ENCODE measurements at places on chromosomes 6 and 20.

- DNase-seq, result no peak
Measured at GRCh38 chr20:22821081-22821727, 213.9 kb upstream of the SSTR4 start.

DNA sequence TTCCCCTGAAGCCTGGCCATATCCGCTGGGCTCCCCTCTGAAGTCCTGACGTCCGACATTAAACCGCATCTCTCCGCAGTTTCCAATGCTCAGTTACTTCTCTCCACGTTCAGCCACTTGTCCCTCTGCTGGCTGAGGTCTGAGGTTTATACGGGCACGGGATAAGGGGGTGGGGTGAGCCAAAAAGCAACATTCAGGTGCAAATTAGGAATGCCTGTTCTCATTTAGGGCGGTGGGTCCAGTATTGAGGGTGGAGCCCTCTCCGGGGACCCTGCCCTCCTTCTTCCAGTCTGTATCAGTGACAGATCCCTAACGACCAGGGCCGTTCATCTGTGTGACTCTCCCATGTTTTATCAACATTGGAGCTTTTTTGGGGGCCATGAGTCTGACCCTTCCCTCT lies 1454.4 kb downstream of the HACE1 start:
- no peak for DNase-seq

DNA sequence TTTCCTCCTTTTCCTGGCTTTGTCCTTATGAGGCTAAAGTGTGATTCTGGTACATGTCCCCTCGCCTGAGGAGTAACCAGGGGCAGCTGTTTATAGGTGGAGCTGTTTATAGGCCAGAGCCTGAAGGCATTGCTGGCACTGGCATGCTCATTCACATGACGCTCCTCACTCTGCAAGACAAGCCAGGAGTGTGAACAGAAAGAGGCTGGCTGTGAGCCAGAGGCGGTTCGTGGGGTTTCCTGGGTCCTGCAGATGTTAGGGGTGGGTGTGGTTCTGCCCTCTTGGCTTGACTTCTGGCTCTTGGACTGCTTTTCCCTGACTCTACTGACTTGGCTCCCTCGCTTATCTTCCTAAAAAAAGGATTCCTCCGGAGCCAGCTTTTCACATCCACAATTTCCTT lies 12.8 kb upstream of the MDFI start:
- no peak for DNase-seq

GRCh38 chr6:28693751-28694443 lies 168.2 kb downstream of the GPX5 start:
- DNase-seq, result no peak

- no peak for DNase-seq
Measured at GRCh38 chr6:168160506-168161370, 81.7 kb upstream of the FRMD1 start.

- peak; percentile 64 for DNase-seq
Measured at GRCh38 chr20:34472246-34472925, 43.8 kb upstream of the DYNLRB1 start.

- DNase-seq, result no peak
Measured at GRCh38 chr6:23455754-23456153, 670.3 kb upstream of the NRSN1 start.

DNA sequence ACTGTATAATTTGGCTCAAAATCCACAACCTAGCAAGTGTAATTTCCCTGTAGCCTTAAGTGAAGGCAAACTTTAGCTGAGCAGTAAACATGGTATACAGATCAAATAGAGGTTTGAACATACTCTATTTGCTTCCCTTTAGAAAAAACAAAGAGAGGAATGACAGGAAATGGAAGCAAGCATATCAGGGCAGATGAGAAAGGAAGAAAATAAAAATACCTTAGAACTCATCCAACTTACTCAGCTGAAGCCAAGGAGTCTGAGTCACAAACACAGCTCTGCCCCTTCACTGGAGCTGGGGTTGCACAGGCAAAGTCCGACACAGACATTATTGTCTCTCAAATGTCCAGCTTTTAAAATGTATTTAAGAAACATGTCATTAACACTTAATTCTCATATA lies 379.9 kb upstream of the IRAK1BP1 start:
- no peak for DNase-seq

- no peak for DNase-seq
Measured at GRCh38 chr6:30781395-30781742, 37.0 kb upstream of the IER3 start.

DNA sequence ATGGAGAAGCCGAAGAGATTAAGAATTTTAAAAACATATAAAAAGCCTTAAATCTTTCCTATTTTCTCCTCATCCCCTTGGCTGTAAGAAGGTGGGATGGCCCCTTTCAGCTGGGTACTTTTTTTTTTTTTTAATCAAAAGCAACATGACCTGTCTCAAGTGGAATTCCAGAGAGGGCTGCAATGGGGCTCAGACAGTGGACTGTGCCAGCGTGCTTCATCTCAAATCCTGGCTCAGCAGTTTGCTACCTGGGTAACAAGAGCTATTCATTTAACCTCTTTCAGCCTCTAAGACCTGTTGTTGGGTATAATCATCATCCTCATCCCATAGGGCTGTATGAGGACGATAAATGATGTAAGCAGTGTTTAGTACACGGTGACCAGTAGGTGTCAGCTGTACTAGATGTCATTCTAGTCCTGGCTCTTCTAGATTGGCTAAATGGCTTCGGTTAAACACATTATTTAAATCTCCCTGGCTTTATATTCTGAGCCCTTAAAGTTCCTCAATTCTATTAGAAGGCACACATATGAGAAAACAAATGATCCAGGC lies 6.9 kb upstream of the PPP1R3G start:
- DNase-seq, result no peak

DNA sequence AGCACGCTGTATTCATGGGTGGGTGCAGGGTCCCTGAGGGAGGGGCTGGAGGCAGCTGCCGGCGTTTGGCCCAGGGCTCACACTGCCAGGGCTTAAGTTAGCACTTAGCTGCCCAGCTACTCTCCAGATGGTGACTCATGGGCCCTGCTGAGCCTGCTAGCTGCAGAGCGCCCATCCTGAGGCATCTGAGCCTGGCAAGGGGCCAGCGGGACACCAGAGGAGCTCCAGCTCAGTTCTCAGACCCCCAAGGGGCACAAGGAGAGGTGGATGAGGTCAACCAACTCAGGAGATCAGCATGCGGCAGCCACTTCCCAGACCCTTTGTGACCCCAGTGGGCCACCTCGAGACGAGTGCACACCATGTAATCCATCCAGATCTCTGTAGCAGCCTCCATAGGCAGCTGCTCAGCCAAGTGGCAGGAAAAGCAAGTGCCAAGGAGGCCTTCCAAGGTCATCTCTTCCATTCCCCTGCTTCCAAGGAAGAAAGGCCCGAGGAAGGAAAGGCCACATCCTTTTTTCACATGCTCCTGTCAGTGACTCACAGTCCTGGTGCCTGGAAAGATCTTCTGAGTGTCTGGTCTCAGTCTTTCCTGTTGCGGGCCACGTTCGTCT lies 35.3 kb downstream of the FOXP4 start:
- DNase-seq, result peak; percentile 91

- DNase-seq, result peak; percentile 53
Measured at GRCh38 chr20:51326201-51326819, 216.2 kb downstream of the NFATC2 start.

- no peak for DNase-seq
Measured at GRCh38 chr6:121223212-121223611, 111.1 kb downstream of the TBC1D32 start.

All from AG08395 (cell line).